ENCODE measurements at places on chromosomes 3 and 15. TPM values are rescaled to one million over a fixed set of nuclear protein-coding genes. Genes with fewer than 3 reads are reported as not detected.
A peak's percentile ranks its signal among the peaks of the same experiment; 100 is the strongest.

GRCh38 chr3:55641964-55642363 lies 154.9 kb upstream of the WNT5A start:
- DNase-seq, result no peak

The BDH1 gene
- total RNA-seq, result 0.99 TPM

The CHRNA7 gene
- total RNA-seq, result 0.18 TPM

- no peak for DNase-seq
Measured at GRCh38 chr3:122989856-122990575, 37.5 kb downstream of the SEMA5B start.

The RARB gene
- 3.1 TPM for total RNA-seq

GRCh38 chr3:43290956-43291355 lies 4.6 kb downstream of the SNRK start:
- peak; percentile 12 for DNase-seq

The ROPN1 gene
- total RNA-seq, result not detected

DNA sequence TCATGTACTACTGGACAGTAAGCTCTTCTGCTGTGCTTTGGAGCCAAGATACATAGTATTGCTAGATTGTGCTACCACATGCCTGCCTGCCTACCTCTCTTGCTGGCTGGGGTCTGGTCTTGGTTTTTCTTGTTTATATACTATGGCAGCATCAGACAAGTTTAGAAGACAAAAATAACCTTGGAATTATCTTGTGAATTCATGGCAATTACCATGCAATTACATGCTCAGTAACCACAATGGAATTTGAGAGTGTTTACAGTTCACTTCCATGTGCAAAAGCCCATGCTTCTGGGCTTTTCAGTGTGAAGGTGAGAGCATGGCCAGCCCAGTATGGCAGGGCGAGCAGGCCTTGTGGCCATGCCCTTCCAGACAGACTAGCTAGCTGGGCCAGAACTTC lies 48.0 kb upstream of the C15orf61 start:
- DNase-seq, result peak; percentile 9

DNA sequence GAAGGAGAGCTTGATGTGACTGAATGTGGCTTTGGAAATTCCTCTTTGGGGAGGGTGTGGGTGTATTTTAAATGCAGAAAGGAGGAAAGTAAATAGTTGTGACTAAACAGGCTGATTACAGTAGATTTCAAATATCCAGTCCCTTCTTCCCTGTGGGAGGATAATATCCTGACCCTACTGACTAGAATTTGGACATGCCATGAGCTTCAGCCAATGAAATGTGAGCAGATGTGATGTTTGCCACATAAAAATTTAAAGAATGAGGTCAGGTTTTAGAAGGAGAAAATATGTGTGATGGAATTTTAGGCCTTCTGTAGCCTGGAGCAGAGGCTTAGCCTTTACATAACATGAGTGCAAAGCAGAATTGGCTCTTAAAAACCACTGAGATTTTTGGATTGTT lies 1218.9 kb downstream of the ROBO2 start:
- DNase-seq, result peak; percentile 88

DNA sequence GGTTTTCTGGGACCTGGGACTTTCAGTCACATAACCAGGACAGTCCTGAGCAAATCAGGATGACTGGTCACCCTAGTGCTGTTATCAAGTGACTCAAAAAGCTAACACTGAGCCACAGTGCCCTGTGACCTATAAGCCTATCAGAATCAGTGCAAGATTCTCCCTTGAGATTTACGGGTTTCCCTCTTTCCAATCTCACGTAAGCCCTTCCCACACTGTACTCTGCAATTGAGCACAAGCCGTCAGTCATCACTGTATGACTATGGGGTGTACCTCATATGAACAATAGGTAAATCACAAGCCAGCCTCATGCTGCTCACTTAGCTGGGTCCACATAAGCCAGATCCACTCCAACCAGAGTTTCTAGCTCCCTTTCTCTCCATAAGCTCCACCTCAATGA lies 21.0 kb upstream of the CLDN18 start:
- DNase-seq, result no peak

GRCh38 chr3:78426454-78426853 lies 1341.3 kb downstream of the ROBO1 start:
- DNase-seq, result no peak

The GOLGA6L7 gene
- total RNA-seq, result not detected

GRCh38 chr3:149151843-149152242 lies 22.4 kb downstream of the HPS3 start:
- peak; percentile 60 for DNase-seq

The IGF1R gene
- total RNA-seq, result 13.2 TPM

GRCh38 chr15:31211353-31211752 lies 109.8 kb upstream of the TRPM1 start:
- no peak for DNase-seq

DNA sequence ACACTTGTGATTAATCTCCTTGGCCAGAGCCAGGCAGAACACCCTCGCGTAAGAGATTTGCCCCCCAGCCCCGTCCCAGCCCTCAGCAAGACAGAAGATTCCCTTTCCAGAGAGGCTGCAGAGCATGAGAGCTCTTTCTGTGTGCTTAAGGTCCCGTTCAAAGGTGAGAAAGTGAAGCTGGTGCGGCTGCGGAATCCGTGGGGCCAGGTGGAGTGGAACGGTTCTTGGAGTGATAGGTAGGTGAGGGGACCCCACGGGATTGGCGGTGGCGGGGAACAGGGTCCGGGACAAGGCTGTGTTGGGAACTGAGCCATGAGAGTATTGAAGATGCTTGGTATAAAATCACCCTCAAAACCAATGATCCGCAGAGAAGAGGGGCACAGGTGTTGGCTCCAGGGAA lies 34.8 kb downstream of the CAPN3 start:
- no peak for DNase-seq

DNA sequence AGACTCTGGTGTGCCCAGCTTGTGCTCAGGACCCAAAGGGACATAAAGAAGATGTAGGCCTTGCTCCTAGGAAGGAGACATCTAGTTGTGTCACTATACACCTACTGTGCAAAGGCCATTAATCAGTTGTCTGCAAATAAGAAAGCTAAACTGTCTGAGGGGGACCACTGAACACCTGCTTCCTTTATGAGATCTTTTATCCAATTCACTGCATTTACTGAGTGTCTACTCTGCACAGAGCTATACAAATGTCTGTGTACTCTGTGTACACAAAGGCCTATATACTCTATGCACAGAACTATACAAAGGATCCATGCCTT lies 124.8 kb downstream of the CTNNB1 start:
- no peak for DNase-seq

DNA sequence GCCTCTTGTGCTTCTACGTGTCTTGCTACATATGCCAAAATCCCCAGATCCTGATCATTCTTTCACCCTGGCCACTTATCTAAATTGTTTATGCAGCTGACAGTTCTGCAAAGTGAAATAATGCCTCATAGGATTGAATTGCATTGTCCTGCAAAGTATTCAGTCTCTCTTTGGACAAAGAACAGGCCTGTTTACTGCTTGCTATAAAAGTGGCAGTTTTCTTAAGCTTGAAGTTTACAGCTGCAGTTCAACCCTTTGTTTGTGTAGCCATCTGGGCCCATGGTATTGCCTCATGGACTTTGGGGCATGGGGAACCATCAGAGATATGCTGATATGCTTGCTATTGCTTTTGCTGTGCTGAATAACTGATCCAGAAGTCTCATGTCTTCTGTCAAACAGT lies 523.2 kb downstream of the OTOL1 start:
- peak; percentile 0 for DNase-seq

GRCh38 chr15:37572401-37572800 lies 362.0 kb upstream of the TMCO5A start:
- DNase-seq, result no peak

GRCh38 chr3:77134769-77135168 lies 94.9 kb downstream of the ROBO2 start:
- no peak for DNase-seq

DNA sequence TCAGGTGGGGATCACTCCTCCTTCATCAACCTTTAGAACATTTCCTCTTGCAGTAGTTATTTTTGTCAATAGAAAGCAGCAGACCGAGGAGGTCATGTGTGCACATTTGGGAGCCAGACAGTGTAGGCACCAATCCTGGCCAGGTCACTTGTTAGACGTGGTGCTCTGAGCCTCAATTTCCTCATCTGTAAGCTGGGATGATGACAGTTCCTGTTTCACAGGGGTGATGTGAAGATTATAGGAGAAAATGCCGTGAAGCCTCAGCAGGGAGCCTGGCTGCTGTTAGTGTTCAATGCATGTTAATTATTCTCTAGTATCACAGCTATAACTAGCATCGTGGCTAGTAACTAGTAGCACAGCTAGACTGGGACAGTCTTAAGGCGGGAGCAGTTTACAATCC lies 64.7 kb downstream of the ATP2B2 start:
- DNase-seq, result no peak

DNA sequence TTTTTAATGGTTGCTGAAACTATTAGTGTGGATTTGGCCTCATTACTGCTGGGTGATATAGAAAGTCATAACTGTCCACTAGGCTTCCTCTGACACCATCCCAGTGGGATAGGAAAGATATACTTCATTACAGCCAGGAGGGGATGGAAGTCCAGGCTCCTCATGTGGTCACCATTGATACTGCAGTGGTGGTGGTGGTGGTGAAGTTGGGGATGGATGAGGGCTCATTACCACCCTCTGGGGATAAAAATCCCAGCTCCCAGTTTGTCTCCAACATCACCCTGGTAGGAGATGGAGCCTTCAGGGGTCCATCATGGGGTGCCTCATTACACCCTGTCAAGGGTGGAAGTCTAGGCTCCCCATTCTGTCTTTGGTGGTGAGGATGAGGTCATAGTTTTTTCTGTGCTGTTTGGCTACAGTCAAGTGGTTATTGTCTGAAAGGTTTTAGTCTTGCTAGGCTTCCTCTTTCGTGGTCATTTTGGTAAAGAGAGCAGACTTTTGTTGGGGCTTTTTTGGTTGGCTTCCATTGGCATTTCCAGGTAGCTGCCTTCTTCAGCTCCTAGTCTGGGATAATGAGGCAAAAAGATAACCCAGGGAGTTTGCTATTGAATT lies 30.1 kb upstream of the FILIP1L start:
- DNase-seq, result no peak

DNA sequence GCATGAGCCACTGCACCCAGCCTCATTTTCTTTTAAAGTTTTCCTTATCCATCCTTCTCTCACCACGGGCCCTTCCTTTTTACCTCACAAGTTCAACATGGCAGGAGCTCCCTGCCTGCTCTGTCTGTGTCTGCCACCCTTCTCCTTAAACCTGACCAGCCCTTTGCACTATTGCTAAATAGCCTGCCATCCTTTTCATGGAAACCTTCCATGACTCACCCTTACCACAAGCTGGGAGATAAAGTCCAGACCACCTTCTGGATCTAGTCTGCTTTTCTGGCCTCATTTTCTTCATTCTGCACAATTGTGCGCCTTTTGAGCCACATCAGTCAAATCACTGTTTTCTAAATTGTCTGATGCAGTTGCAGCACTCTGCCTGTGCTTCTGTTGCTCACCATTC lies 8.9 kb downstream of the PARP14 start:
- peak; percentile 60 for DNase-seq

DNA sequence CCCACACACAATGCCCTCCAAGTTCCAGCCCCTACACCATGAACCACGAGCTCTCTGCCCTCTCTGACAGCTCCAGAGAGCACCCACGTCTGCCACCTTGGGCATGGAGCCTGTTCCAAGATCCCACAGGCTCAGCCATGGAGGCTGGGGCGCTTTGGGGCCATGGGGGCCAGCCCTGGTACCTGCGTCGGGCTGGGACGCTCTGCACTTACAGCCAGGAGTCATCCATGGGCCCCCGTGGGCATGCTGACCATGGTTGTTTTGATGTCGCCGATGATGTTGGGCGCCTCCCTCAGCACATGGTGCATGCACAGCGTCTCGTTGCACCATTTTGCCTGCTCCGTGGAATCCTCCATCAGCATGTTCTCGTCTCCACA lies 51.9 kb upstream of the UBE2Q2 start:
- no peak for DNase-seq

- DNase-seq, result peak; percentile 83
Measured at GRCh38 chr15:34304613-34305012, 33.0 kb downstream of the SLC12A6 start.

- peak; percentile 72 for DNase-seq
Measured at GRCh38 chr3:127970966-127971592, 56.0 kb downstream of the KBTBD12 start.

GRCh38 chr15:49637857-49638256 lies 17.0 kb downstream of the DTWD1 start:
- no peak for DNase-seq

DNA sequence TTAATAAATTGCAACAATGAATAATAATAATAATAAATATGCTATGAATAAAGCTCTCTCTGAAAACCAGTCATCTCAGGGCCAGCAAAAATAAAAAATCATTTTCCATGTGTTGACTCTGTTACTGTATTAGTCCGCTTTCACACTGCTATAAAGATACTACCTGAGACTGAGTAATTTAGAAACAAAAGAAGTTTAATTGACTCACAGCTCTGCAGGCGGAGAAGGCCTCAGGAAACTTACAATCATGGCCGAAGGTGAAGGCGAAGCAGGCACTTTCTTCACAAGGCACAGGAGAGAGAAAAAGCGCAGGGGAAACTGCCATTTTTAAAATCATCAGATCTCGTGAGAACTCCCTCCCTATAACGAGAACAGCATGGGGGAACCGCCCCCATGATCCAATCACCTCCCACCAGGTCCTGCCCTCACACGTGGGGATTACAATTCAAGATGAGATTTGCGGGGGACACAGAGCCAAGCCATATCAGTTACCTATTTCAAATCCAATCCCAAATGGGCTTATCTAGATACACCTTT lies 224.1 kb downstream of the IGSF11 start:
- DNase-seq, result no peak

GRCh38 chr3:190120269-190121060 lies at the start of gene P3H2:
TSS of gene P3H2 (minus strand) at chr3:190120897. CDS start at chr3:190120731, 166 bp downstream.
- peak; percentile 84 for DNase-seq

The TMC3 gene
- under 0.01 TPM for total RNA-seq

GRCh38 chr15:78056714-78057269 lies 20.7 kb downstream of the TBC1D2B start:
- peak; percentile 69 for DNase-seq

The GMPS gene
- total RNA-seq, result 87.5 TPM

The LRRIQ4 gene
- total RNA-seq, result 0.09 TPM

The HRG gene
- not detected for total RNA-seq

DNA sequence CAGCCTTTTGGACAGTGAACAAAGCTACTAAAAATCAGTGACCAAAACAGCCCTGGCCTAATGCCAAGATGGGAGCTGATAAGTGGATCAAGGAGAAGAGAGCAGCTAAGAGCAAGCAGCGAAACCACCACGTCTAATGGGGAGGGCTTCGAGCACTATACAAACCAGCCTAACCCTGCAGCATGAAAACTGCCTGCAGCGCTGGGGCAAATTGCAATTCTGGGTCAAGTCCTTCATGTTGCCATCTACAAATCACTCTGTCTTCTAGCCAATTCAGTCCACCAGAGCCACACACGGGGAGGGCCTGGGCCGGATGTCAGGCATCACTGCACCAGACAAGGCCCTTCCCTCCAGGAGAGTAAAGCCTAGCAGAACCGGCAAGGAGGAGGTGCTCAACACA lies 30.5 kb upstream of the SPATA12 start:
- DNase-seq, result no peak

- DNase-seq, result peak; percentile 72
Measured at GRCh38 chr3:158731938-158732855, at the start of gene RARRES1. TSS of gene RARRES1 (minus strand) at chr3:158732457. CDS start at chr3:158732415, 42 bp downstream.

The CYP8B1 gene
- not detected for total RNA-seq

The KNG1 gene
- total RNA-seq, result not detected
